ENCODE measurements at places on chromosomes 2 and 18. TPM values are rescaled to one million over a fixed set of nuclear protein-coding genes. Genes with fewer than 3 reads are reported as not detected.

DNA sequence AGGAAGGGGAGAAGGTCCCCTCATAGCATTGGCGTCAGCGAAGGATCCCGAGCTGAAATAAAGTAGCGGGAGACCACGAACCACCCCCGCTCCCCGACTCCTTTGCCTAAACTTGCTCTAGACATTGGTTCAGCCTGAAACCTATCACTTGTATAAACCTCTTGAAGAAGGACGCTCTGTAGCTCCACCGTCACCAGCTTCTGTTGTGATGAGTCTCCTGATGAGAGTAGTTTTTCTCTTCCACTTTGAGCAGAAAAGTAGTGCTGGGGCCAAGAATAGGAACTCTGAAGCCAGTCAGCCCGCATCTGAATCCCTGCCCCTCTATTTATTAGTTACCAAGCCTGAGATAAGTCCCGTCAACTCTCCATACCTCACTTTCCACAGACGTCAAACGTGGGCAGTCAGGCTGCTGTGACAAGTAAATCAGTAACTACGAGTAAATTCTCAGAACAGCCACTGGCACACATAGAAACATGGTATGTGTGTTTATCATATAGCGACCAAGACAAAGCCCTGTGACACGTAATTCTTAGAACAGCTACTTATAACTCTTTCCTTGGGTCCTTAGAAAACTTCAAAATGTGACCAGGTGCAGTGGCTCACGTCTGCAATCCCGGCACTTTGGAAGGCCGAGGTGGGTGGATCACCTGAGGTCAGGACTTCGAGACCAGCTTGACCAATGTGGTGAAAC, 61.7 kb downstream of the CD226 start:
- DNase-seq, result no peak

- DNase-seq, result no peak
These were observed 160.9 kb upstream of the SMIM21 start for GRCh38 chr18:75588412-75588811.

DNA sequence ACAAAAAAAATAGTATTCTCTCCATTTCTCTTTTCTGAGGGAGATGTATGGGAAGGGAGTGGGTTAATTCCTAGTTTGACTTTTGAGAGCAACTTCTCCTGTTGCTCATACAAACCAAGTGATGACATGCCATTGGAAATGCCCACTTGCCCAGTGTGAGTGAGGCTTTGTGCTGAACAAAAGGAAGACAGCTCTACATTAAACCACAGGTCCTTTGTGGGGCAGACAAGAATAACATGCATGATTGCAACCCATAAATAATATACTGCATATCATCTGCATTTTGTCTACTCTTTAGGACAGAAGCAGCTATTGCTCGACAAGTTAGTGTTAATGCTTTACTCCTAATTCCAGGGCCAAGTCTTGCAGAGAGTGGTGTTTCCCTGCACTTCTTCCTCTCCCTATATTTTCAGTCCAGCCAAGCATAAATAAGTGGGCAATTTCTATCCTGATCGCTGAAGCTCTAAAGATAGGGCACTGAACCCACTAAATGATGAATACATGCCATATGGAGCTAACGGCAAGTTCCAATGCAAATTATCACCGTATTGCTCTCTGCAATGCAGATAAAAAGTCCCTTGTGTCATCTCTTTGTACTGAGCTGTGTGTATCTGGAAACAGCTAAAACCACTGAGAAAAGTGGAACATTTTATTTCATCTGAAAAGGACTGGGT, 19.4 kb upstream of the EHBP1 start:
- DNase-seq, result no peak

DNA sequence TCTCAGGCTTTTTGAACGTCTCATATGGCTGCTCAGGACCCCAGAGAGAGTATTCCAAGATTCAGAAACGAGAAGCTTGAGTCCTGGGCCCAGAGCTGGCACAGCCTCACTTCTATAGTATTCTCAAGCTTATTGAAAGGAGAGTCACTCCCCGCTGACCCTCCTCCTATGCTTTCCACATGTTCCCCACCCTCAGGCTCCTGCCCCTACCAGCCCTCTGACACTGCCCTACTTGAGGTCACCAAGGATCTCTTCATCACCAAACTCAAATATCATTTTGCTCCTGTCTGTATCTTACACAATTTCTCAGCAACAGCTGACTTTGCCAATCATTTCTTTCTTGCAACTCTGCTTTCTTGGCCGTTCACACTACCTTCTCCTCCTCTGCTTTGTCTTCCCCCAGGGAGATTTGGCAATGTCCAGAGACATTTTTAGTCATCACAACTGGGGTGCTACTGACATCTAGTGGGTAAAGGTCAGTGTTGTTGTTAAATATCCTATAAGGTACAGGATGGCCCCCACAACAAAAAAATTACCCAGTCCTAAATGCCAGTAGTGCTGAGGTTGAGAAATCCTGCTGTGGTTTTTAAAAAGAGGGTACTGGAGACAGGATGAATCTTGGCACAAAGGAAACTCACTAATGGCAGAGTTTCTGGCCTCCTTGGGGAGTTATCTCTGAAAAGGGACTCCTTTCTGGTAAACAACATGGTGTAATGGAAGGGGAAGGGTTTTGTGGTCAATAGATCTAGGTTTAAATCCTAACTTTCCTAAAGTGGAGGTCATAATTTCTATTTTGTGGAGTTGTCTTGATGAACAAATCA, 26.9 kb upstream of the INSIG2 start:
- no peak for DNase-seq

DNA sequence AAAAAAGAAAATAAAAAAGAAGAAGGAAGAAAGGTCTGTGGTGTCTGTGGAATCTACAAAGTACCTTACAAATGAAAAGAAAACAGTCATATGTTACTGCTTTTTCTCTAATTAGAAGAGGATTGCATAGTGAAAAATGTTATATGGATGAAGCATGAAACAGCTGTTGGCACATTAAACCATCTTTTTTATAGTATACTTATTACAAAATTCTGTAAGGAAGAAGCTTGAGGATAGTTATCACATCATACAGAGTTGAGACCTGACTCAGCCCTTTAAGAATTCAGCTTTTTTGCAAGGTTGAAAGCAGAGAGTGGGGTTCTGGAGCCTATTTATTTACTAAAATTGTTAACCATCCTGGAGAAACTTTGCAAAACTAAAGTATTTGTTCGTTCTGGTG, 222.7 kb downstream of the PHLPP1 start:
- DNase-seq, result no peak

GRCh38 chr2:120403676-120404075, 57.7 kb downstream of the INHBB start:
- DNase-seq, result no peak

DNA sequence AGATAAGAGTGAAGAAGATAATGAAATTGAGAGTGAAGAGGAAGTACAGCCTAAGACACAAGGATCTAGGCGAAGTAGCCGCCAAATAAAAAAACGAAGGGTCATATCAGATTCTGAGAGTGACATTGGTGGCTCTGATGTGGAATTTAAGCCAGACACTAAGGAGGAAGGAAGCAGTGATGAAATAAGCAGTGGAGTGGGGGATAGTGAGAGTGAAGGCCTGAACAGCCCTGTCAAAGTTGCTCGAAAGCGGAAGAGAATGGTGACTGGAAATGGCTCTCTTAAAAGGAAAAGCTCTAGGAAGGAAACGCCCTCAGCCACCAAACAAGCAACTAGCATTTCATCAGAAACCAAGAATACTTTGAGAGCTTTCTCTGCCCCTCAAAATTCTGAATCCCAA, 15.7 kb downstream of the MSH6 start:
- no peak for DNase-seq

- DNase-seq, result peak; percentile 37
These were observed 21.7 kb upstream of the MEP1B start for GRCh38 chr18:32167980-32168730.

- DNase-seq, result no peak
These were observed 243.2 kb upstream of the HDAC4 start for GRCh38 chr2:239644011-239644410.

Gene EFHD1
- not detected for polyA plus RNA-seq
